Stimulated activated CD8-positive, alpha-beta memory T cell treated with anti-CD3 and anti-CD28 coated beads, Interleukin-4, amount 100 ng/mL, for 1 hour (primary cell): ENCODE measurements at places on chromosomes 7 and 10.

DNA sequence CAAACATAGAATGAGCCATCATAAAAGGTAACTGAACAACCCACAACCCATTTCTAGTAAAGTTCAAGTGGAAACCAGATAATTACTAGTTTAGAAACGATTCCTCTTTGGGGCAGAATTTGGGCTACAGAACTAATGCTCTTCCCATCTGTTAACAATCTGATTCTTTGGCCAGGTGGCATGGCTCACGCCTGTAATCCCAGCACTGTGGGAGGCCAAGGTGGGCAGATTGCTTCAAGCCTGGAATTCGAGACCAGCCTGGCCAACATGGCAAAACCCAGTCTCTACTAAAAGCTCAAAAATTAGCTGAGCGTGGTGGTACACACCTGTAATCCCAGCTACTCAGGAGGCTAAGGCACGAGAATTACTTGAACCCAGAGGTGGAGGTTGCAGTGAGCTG is 18.5 kb downstream of the CYP51A1 start:
- no peak for DNase-seq

GRCh38 chr7:99919814-99920112 is 433 bp upstream of the TRIM4 start:
- DNase-seq = no peak

- DNase-seq = no peak
These were observed 270.8 kb downstream of the HTR7 start for GRCh38 chr10:90587081-90587491.

DNA sequence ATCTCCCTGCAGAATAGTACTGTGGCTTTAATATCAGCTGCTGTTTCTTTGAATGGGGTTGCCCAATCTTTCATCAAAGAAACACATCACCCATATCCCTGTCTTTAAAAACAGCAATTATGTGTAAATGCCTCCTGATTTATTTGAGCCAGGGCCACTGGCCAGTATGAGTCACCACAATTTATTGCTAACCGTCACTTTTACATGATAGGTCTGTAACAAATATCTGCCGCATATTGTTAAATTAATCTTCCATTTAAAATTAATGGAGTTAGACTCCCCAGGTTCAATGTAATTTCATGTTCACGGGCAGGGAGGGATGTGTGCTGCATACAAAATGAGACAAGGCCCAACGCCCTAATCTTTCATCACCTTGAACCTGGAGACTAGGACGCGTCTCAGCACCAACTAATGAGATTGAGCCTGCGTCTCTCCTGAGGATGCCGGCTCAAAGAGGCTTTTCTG is 673.4 kb downstream of the AUTS2 start:
- no peak for DNase-seq

GRCh38 chr10:119341459-119342301 is 134.3 kb downstream of the GRK5 start:
- DNase-seq = peak; percentile 15

DNA sequence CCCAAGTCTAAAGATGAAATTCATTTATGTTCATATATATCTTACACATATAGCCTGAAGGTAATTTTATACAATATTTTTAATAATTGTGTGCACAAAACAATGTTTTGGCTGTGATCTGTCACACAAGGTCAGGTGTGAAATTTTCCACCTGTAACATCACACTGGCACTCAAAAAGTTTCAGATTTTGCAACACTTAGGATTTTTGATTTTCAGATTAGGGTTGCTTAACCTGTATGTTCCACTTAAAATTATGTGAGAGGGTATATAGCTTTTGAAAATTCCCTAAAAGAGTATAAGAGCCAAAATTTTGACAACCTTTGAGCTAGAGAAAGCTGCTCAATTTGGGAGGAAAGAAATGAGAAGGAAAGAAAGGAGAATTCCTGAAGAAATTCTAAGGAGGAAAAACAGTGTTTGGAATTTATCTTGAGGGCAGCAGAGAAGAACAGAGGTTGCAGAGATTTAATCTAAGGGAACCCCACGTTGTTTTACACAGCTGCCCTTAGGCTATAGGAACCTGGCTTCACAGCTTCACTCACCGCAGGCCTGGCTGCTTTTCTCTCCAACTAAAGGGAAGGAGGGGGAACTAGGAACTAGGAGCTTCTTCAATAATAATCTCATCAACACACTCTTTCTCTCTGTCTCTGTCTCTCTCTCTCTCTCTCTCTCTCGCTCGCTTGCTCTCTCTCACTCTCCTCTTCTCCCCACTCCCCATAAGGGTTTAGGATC is 8.5 kb downstream of the VOPP1 start:
- DNase-seq = no peak

DNA sequence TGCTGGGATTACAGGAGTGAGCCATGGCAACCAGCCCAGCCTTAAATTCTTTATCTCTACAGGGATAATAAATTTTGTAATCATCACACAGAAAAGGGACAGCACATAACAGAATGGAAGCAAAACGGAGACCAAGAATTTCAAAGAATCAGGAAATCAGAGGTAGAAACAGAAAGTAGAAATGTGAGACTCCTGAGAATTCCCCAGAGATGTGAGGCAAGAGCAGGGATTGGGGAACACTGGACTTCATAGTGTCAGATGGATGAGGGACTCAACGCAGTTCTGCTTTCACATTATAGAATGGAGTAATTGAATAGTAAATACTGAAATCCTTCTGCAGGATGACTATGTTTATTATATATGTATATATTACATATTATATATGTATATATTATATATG is 52.5 kb upstream of the MPP7 start:
- no peak for DNase-seq

DNA sequence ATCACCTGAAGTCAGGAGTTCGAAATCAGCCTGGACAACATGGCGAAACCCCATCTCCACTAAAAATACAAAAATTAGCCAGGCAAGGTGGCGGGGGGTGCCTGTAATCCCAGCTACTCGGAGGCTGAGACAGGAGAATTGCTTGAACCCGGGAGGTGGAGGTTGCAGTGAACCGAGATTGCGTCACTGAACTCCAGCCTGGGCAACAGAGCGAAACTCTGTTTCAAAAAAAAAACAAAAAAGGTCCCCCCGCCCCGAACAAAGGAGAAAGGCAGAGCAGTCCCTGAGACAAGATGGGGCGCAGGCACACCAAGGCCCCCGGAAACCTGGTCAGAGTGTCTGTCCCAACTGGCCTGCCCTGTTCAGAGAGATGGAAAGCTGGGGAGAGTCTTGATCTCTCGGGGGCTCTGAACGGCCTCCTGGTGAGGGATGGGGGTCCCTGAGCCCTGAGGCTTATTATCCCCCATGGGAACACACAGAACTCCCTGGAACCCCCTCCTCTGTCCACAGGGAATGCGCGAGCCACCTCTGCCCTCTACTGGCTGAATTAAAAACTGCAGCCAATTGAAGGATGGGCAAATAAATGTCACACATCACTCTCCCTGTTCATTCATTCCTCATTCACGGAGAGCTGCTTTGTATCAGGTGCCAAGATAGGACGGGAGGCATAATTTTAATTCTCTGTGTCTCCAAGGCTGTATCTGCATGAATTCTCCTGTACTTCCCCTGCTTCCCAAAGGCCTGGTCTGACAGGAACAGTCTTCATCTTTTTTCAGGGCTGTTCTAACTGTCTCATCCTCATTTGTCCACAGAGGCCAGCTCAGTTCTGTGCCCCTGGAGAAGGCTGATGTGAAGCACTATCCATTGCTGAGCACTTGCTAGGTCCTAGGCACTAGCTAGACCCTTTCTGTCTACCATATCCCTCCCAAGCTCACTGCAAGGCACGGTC is 28.9 kb downstream of the MAT1A start:
- no peak for DNase-seq

GRCh38 chr10:23448802-23449570 is 10.1 kb downstream of the OTUD1 start:
- DNase-seq = no peak

DNA sequence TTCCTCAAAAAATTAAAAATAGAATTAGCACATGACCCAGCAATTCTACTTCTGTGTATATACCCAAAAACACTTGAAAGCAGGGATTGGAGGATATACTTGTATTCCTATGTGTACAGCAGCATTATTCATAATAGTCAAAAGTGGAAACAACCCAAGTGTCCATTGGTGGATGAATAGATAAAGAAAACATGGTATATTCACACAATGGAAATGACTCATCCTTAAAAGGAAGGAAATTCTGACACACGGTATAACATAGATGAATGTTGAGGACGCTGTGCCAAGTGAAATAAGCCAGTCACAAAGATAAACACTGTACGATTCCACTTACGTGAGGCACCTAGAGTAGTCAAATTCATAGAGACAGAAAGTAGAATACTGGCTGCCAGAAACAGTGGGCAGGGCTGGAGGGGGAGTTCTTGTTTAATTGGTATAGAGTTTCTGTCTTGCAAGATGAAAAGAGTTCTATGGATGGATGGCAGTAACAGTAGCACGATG is 26.6 kb upstream of the KAT6B start:
- no peak for DNase-seq

DNA sequence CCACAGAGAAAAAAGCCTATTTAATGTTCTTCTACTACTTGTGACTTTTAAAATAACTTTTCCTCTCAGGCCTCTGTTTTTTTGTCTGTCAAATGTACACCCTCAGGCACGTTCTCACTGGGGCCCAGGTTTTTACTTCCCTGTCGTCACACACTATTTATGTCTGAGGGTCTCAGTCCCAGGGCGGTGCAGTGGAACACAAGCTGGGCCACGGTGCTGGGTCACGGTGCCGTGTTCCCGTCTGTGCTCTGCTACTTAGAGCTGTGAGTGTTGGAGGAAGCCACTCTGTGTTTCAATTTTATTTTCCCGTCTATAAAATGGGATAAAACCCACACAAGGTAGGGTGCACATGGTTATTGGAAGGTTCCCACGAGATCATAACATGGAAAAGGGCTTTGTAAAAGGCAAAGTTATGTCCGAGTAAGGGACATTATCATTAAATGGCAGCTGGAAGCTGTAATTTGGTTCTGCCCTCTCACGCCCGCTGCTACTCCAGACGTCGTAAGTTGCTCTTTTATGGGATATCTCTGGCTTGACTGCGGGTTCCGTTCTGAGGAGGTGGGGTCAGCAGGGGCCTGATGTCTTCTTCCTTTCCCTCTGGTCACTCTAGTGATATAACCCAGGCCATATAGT is 25.2 kb downstream of the ZNF775 start:
- no peak for DNase-seq

DNA sequence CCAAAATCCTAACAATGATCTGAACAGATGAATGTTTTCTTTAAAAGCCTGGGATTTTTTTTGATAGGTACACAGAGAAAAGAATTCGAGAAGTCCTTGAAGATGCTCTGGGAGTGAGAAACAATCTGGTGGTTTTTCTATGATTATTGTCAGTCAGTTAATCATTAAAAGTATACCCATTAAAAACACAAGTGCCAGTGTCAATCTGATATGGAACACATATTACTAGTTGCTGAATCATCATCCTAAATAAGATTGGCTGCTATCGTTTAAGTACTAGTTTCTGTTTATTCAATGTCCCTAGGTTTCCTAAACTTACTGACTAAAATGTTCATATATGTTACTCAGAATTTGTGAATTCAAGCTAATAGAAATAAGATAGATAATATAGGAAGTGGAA is 16.1 kb downstream of the COL28A1 start:
- no peak for DNase-seq
